Hepatocyte (in vitro differentiated cells): ENCODE measurements at places on chromosomes 16 and 17. TPM values are rescaled to one million over a fixed set of nuclear protein-coding genes. Genes with fewer than 3 reads are reported as not detected.

GRCh38 chr17:65000798-65001197 lies 55.7 kb downstream of the GNA13 start:
- no peaks in the 10 kb centered on the region for H3K36me3 ChIP-seq
- H3K27ac ChIP-seq: no peak overlapping the region
- no peak for DNase-seq
- H3K27me3 ChIP-seq: no peaks in the 10 kb centered on the region
- no peak overlapping the region for H3K4me3 ChIP-seq
- no peaks in the 10 kb centered on the region for H3K4me1 ChIP-seq

DNA sequence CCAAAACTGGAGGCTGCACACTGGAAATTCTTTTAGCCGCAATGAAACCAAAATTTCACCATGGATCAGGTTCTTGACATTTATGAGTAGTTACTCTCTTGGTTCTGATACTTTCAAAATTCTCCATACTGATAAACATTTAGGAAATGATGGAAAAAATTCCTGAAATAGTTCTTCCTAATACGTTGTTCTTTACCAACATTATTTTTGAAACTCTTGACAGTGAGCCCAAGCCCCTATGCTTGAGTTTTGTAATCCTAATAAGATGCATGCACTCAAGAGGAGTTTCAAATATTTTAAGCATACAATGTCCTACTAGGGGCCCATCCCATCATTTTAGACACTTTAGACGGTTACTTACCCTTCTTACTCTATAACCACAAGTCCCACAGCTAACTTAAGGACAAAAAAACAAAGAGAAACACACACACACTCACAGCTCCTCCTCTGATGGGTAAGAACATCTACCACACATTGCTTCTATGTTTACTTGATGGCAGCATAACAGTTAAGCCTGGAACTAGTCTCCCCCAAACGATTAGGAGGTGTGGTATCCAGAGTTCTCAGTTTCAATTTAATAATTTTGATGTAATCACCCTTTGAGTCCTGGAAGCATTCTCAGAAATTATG lies 3.7 kb downstream of the VEZF1 start:
- peak overlapping the region; percentile 0 for H3K4me3 ChIP-seq
- peaks cover 51% of the 10 kb centered on the region for H3K4me1 ChIP-seq
- no peaks in the 10 kb centered on the region for H3K27me3 ChIP-seq
- H3K36me3 ChIP-seq: peaks cover 4% of the 10 kb centered on the region
- H3K27ac ChIP-seq: peak overlapping the region; percentile 13

- no peak for DNase-seq
- no peak overlapping the region for H3K4me3 ChIP-seq
- no peaks in the 10 kb centered on the region for H3K4me1 ChIP-seq
These were observed 29.7 kb downstream of the SLC5A11 start for GRCh38 chr16:24875466-24875865.

GRCh38 chr16:15960124-15960971 lies 10.9 kb downstream of the ABCC1 start:
- H3K4me3 ChIP-seq: no peak overlapping the region
- no peak for DNase-seq
- H3K27me3 ChIP-seq: no peaks in the 10 kb centered on the region
- no peak overlapping the region for H3K27ac ChIP-seq
- no peaks in the 10 kb centered on the region for H3K4me1 ChIP-seq
- H3K36me3 ChIP-seq: no peaks in the 10 kb centered on the region

- no peaks in the 10 kb centered on the region for H3K36me3 ChIP-seq
- no peaks in the 10 kb centered on the region for H3K4me1 ChIP-seq
- H3K4me3 ChIP-seq: no peak overlapping the region
- no peak for DNase-seq
- H3K27me3 ChIP-seq: no peaks in the 10 kb centered on the region
These were observed 10.9 kb downstream of the STH start for GRCh38 chr17:46009681-46010596.

Gene SLFN14
- not detected in 2 replicates for polyA plus RNA-seq
